Naive thymus-derived CD4-positive, alpha-beta T cell (primary cell): ENCODE measurements at places on chromosomes 3 and 15. TPM values are rescaled to one million over a fixed set of nuclear protein-coding genes. Genes with fewer than 3 reads are reported as not detected.

MESD gene
- total RNA-seq: 18.2 TPM

USP50 gene
- total RNA-seq: 0.77 TPM

GRCh38 chr3:132136334-132136716 lies 101.5 kb upstream of the CPNE4 start:
- no peak for DNase-seq

CGGBP1 gene
- total RNA-seq: 112 and 115 TPM in 2 replicates
